Activated CD8-positive, alpha-beta T cell treated with anti-CD3 and anti-CD28 coated beads for 36 hours (primary cell): ENCODE measurements at places on chromosomes 6 and 20. TPM values are rescaled to one million over a fixed set of nuclear protein-coding genes. Genes with fewer than 3 reads are reported as not detected.

PACRG gene
- not detected for total RNA-seq

GINM1 gene
- 15.4 TPM for total RNA-seq

GRCh38 chr6:98839781-98840361 lies 5.5 kb downstream of the POU3F2 start:
- DNase-seq, result no peak

- DNase-seq, result no peak
Observed at GRCh38 chr6:128478230-128479047, 42.0 kb downstream of the PTPRK start.

GRCh38 chr6:10112871-10113549 lies 301.9 kb downstream of the TFAP2A start:
- DNase-seq, result no peak

DNA sequence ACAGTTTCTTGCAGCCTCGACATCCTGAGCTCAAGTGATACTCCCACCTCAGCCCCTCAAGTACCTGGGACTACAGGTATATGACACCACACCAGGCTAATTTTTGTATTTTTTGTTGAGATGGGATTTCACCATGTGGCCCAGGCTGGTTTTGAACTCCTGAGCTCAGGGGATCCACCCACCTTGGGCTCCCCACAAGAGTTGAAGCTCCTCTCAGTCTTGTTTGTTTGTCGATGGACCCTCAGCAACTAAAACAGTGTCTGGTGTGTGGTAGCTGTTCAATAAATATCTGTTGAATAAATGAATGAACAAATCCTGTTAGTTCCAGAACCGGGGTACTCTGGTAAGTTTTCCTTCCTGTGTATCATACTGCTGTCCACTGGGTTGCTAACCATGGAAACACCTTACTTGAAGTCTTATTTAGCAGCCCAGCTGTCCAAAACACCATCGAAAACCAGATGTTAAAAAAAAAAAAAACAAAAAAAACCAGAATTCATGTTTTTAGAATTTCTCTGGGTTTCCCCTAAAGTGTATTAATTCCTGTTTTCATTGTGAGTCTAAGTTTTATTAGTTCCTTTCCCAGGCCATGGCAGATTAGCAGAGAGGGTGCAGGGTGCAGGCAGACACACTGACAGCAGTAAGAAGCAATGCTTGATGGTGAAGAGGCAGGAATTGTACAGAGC lies 7.8 kb upstream of the EZR start:
- no peak for DNase-seq

GRCh38 chr6:130981409-130981808 lies 81.6 kb downstream of the EPB41L2 start:
- no peak for DNase-seq

DNA sequence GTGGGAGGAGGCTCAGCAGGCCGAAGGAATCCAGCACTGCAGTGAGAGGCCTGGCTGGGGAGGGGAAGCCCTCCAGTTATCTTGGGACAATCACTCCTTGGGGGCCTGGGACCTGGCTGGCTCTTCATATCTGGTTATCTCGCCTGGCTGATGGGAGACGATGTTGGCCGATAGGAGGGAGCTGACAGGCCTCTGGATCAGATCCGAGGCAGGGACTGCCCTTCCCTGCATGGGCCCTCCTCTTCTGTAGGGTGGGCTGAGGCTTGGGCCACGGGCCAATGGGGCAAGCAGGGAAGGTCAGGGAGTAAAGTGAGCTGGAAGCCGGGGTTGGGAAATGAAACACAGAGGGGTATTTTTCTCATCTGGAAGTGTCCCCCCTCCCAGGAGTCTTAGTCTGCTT lies 25.2 kb downstream of the MANBAL start:
- no peak for DNase-seq

DNA sequence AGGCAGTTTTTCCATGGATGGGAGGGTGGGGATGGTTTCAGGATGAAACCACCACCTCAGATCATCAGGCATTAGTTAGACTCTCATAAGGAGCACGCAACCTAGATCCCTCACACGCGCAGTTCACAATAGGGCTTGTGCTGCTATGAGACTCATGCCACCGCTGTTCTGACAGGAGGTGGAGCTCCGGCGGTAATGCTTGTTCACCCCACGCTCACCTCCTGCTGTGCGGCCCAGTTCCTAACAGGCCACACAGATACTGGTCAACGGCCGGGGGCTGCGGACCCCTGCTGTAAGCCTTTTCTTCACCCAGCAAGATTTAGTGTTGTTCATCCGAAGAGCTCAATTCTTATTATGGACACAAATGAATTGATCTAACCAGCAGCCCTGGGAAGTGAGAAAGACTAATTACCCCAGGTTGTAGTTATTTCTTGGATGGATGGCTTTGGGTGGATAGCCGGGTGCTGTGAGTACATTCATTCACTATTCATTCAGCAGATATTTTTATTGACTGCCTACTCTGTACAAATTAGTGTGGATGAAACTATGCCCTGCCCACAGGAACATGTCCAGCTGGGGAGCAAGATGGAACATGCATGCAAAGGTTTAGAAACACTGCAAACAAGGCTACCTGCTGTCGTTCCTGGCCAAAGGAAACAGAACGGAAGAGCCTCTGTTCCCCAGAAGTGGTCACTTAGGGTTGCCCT lies 57.2 kb downstream of the RIOK1 start:
- no peak for DNase-seq

GRCh38 chr6:14765721-14766390 lies 480.0 kb upstream of the JARID2 start:
- no peak for DNase-seq
